ENCODE measurements at places on chromosomes 5 and 9. TPM values are rescaled to one million over a fixed set of nuclear protein-coding genes. Genes with fewer than 3 reads are reported as not detected.
A peak's percentile ranks its signal among the peaks of the same experiment; 100 is the strongest.

DNA sequence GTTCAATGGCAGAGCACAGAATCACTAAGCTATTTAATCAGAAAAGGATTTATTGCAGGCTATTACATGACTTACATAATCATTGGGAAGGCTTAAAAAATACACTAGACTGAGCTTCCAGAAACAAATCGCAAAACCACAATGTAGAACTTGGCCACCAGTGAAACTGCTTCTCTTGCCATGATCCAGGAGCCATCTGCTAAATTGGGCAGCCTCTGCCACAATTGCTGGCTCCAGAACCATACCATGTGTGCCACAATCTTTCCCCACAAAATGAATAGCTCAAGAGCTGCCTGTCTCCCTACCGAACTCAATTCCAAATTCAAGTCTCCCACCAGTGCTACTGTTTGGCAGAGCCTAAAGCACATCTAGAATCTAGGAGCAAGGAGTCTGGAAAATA is 9.8 kb upstream of the ERAP1 start:
- H3K36me3 ChIP-seq, result no peaks in the 10 kb centered on the region
- H3K4me1 ChIP-seq, result peaks cover 71% of the 10 kb centered on the region
- H3K27me3 ChIP-seq, result no peaks in the 10 kb centered on the region
- peak overlapping the region; percentile 91 for H3K4me3 ChIP-seq
- no peak for DNase-seq

DNA sequence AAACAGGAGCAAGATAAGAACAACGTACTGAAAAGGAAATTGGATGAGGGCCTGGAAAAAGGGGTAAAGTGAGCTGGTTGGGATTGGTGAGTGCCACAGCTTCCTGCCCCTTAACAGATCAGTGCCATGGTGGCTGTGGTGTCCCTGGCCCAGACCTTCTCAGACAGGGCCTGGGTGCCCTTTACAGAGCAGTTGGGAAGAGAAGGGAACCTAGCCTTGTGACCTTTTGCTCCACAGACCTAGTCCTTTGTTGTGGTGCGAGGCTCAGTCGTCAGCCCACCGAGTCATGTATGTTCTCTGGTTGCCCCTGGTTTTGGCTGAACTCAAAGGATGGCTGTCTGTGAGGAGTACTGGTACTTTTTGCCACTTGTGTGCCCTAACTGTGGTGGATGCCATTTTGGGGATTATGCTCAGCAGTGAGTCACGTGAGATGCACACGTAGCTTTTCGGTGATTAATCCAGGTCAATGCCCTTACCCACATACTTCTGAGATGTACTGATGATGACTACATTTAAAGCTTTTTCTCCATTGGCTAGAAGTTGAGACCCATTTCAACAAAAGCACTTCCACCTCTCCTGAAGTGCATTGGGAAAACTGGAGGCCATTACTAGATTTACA is 48.4 kb downstream of the EXOSC2 start:
- peak overlapping the region; percentile 41 for H3K27ac ChIP-seq
- no peaks in the 10 kb centered on the region for H3K4me1 ChIP-seq
- H3K4me3 ChIP-seq, result no peak overlapping the region
- H3K27me3 ChIP-seq, result no peaks in the 10 kb centered on the region
- H3K36me3 ChIP-seq, result no peaks in the 10 kb centered on the region
- DNase-seq, result peak; percentile 21

DNA sequence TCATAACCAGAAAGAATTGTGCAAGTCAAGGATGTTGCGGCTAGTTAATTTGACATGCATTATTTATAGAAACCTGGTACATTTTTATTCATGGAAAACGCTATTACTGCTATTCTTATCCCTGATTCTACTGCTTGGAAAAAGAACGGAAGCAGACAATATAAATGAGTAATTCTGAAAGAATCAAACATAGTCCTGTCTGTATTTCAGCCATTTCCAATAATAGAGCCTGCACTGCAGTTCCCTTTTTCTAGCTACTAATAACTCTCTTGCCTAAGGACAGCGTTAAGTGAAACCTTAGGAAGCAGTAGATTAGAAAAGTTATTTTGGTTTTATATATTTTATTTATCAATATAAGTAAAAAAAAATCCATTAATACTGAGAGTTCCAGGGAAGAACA is 414.9 kb downstream of the CYLC2 start:
- no peak overlapping the region for H3K4me3 ChIP-seq
- no peak overlapping the region for H3K27ac ChIP-seq
- no peaks in the 10 kb centered on the region for H3K27me3 ChIP-seq
- H3K36me3 ChIP-seq, result no peaks in the 10 kb centered on the region

DNA sequence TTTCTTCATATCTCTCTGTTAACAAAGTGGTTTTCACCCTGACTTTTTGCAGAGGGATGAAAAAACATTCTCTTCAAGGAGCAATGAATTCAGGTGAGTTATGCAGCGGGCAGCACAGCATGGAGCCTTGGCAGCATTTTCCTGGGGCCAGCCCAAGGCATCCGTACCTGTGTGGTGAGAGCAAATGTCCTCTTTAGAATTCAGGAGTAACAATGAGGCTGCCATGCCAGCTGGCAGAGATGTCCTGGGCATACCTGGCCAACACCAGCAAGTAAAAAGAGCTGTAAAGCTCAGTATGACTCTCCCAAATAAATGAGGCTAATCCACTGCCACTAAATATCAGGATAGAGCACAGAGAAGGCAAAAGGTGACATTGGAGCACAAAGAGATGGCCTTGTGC is 277.6 kb upstream of the TRPC7 start:
- H3K27ac ChIP-seq, result no peak overlapping the region
- H3K27me3 ChIP-seq, result no peaks in the 10 kb centered on the region
- DNase-seq, result no peak
- H3K4me3 ChIP-seq, result no peak overlapping the region

- H3K4me1 ChIP-seq, result no peaks in the 10 kb centered on the region
- no peaks in the 10 kb centered on the region for H3K36me3 ChIP-seq
- no peak overlapping the region for H3K4me3 ChIP-seq
- DNase-seq, result no peak
- H3K27ac ChIP-seq, result no peak overlapping the region
- peaks cover 39% of the 10 kb centered on the region for H3K27me3 ChIP-seq
Measured at GRCh38 chr5:173278172-173278571, 43.2 kb upstream of the NKX2-5 start.

DNA sequence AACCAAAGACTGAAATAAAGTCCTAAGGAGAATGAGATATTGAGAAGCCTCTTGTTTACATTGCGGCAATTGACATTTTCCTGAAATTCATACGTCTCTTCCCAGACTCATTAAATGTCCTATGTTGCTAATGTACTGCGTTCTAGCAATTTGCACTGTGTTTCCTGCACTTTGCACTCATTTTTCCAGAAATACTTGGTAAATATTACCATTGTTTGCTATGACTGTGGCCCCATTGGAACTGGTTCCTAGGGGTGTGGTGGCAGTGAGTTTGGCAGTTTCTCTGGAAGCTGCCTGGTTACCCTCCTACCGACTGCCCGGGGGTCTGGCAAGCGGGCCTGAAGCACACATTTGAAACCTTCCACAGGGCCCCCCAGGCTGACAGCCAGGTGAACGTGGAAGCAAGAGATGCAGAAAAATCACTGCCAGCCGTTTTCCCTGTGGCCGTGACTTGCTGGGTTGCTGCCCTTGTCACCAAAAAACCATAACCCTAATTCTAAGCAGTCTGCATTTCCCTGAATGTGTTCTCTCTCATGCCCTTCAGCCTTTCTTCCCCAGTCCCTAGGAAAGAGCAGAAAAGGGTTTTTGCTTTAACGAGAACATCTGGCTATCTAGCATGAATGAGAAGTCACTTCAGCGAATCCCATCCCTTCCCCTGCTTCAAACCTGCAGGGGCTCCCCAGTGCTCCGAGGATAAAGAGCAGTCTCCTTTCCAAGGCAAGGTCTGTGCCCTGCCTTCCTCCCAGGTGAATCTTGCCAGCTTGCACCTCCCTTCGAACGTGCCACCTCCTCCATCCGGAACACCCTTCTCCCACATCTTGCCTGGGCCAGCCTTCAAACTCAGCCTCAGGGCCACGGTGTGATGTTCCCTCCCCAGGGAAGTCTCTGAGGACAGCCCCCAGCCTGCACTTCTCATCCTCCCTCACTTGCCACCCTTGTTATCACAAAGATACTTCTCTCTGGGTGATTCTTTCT is 84.2 kb downstream of the AK8 start:
- H3K27ac ChIP-seq, result no peak overlapping the region
- H3K27me3 ChIP-seq, result peaks cover 32% of the 10 kb centered on the region
- no peaks in the 10 kb centered on the region for H3K36me3 ChIP-seq
- DNase-seq, result no peak

DNA sequence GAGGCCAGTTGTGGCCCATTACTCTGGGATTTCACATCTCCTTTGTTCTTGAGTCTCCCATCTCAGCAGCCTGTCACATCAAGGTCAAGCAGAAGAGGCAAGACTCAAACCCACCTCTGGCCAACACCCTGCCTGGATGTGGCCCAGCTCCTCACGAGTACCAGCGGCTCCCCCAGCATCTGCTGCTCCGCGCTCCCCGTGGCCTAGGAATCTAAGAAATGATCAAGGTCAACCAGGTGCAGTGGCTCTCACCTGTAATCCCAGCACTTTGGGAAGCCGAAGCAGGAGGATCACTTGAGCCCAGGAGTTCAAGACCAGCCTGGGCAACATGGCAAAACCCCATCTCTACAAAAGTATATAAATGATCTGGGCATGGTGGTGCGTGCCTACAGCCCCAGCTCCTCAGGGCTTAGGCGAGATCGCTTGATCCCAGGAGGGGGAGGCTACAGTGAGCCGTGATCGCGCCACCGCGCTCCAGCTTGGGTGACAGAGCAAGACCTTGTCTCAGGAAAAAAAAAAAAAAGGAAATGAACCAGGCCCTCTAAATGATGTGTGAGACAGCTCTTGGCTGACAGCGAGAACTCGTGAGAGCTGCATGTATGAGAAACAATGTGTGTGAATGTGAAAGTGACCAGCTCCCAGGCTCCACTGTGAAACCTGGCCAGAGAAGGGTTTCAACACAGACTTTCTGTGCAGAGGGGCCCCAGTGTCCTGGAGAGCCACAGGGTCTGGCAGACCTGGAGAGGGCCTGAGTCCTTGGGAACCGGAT is 61.6 kb upstream of the ANGPTL2 start:
- DNase-seq, result no peak
- no peaks in the 10 kb centered on the region for H3K36me3 ChIP-seq
- no peaks in the 10 kb centered on the region for H3K4me1 ChIP-seq
- H3K27me3 ChIP-seq, result no peaks in the 10 kb centered on the region

- H3K36me3 ChIP-seq, result no peaks in the 10 kb centered on the region
- no peak overlapping the region for H3K4me3 ChIP-seq
- H3K27me3 ChIP-seq, result no peaks in the 10 kb centered on the region
- H3K4me1 ChIP-seq, result no peaks in the 10 kb centered on the region
- no peak for DNase-seq
Measured at GRCh38 chr5:60018091-60018490, 124.6 kb upstream of the PDE4D start.

DNA sequence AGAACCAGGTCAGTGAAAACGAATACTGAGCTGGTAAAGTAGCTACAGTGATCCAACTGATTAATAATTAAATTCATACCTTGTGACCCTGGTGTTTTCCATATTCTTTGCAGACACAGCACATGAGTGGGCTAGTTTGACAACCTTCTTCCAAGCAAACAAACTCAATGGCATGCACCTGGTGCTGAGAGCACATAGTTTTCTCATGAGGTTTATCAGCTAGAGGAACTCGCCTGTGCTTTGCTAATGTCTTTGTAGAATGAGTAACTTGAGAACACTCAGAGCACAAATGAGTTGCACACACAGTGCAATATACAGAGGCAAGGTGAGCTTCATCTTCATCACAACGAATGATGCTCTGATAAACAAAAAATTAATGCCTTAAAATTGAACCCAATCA is 12.6 kb downstream of the TRIM23 start:
- H3K27ac ChIP-seq, result peak overlapping the region; percentile 40
- no peaks in the 10 kb centered on the region for H3K27me3 ChIP-seq
- H3K36me3 ChIP-seq, result peaks cover 13% of the 10 kb centered on the region
- H3K4me1 ChIP-seq, result no peaks in the 10 kb centered on the region
- no peak for DNase-seq
- no peak overlapping the region for H3K4me3 ChIP-seq

GRCh38 chr5:38466424-38467189 is 89.8 kb downstream of the LIFR start:
- H3K4me3 ChIP-seq, result no peak overlapping the region
- no peaks in the 10 kb centered on the region for H3K36me3 ChIP-seq
- peaks cover 32% of the 10 kb centered on the region for H3K27me3 ChIP-seq

DNA sequence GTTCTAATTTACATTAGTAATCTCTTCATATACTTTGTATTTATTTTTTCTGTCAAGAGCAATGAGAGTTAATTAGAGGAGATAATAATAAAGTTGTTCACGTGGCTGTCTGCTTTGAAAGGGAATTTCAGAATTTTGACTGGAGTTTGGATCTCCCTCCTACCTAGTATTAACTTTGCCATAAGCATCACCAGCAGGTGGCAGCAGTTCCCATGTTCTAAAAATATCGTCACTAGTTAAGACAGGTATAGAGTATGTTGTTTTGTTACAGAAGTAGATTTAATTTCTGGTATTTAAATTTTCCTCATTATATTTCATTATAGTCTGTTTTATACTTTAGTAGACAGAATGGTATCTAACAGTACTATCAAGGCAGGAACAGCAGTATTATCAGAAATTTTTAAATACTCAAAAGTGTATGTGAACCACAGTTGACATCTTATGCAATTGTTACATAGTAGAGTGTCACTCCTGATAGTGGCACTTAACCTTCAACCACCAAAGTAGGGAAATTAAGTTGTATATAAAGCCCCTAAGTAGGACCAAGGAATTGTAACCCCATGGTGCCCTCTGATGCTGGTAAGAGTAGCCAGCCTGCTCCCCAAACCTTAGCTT is 20.4 kb downstream of the GNPDA1 start:
- H3K27ac ChIP-seq, result no peak overlapping the region
- DNase-seq, result peak; percentile 80
- H3K36me3 ChIP-seq, result peaks cover 23% of the 10 kb centered on the region
- no peaks in the 10 kb centered on the region for H3K27me3 ChIP-seq
- no peak overlapping the region for H3K4me3 ChIP-seq
- H3K4me1 ChIP-seq, result no peaks in the 10 kb centered on the region

- no peaks in the 10 kb centered on the region for H3K4me1 ChIP-seq
- DNase-seq, result no peak
- no peak overlapping the region for H3K27ac ChIP-seq
- no peaks in the 10 kb centered on the region for H3K36me3 ChIP-seq
- H3K4me3 ChIP-seq, result no peak overlapping the region
- H3K27me3 ChIP-seq, result no peaks in the 10 kb centered on the region
Measured at GRCh38 chr5:9888501-9888901, 258.4 kb upstream of the TAS2R1 start.

DNA sequence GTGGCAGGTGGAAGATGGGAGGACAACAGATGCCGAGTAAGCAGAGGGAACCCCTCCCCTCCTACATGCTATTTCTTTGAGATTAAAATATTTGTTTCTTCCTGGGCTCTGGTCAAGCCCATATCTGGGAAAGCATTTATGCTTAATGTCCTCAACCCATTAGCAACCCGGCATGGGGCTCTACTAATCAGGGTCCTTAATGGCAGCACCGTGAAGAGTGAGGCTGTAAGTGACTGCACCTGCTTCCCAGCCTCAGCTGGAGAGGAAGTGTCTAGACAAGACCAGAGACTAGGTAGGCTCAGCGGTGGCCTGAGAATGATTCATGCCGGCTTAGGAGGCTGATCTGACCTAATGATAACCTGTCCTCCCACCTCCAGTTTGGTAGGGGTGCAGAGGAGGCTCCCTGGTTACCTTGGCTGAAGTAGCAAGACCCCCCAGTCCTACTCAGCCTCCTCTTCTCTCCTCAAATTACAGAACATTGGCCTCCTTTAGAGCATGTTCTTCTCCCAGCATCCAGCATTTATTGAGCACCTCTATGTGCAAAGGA is 61.3 kb upstream of the HSPA9 start:
- H3K4me3 ChIP-seq, result no peak overlapping the region
- H3K27me3 ChIP-seq, result peaks cover 66% of the 10 kb centered on the region
- H3K27ac ChIP-seq, result no peak overlapping the region
- H3K36me3 ChIP-seq, result no peaks in the 10 kb centered on the region

Gene ADAMTS2
- not detected for total RNA-seq

Gene SLC2A6
- 2.0 TPM for total RNA-seq

Gene TIMD4
- 10.6 TPM for total RNA-seq

Gene GGTA1
- total RNA-seq, result not detected

All from activated T-cell treated with anti-CD3 and anti-CD28 coated beads, Interleukin-2, amount 50 U/mL, for 72 hours (primary cell).